Stimulated activated CD4-positive, alpha-beta T cell treated with anti-CD3 and anti-CD28 coated beads, Interleukin-1b, Interleukin-23, amount 100 ng/mL, for 48 hours (primary cell): ENCODE measurements at places on chromosomes 11 and 22.

- no peak for DNase-seq
Measured at GRCh38 chr22:32896891-32897290, 95.4 kb downstream of the TIMP3 start.

DNA sequence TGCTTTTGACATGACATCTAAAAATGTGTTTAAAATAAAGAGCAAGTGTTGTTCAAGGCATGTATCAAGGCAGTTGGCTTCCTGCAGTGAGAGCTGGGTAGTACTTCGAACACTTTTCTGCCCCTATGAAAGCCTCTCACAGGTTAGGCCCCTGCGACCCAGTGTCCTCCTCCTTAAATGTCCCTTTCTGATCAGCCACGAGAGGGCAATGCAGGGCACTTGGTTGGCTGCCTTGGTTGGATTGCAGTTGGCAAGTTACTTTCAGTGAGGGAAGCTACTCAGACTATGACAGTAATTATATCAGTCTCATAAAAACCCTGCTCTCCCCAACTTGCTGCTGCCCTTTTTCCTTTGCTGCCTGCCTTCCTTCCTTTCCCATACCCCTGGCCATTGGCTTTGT is 743.8 kb downstream of the NTM start:
- no peak for DNase-seq

DNA sequence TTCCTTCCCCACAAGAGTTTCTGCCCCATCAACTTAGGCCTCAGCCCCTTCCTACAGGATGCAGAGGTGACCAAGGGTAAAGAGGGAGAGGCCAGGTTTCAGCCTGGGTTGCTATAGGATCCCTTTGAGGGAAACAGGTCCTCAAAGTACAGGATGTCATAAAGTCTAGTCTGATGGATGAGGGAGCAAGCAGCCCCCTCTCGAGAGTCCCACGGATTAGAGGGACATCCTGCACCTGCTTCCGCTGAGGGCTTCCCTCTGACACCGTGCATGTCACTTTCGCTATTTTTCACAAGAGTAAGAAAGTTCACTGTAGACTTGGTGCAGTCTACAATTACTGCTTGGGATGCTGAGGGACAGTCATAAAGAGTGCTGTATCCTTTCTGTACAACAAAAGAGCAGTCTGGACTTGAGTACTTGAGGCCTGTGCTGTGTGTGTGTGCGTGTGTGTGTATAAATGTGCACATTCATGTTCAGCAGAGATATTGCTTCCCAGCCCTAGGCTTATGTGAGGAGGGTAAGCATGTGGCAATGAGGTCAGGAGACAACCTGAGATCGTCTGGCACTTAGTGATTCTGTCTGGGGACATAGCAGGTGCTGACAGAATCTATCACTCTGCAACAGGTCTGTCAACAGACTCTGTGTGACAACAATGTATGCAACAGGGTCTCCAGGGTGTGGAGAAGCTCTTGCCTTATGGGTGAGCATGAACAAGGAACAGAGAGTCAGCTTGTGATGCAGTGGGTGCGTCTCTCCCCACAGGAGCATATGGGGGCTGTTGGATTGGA is 18.0 kb upstream of the CHST1 start:
- no peak for DNase-seq

DNA sequence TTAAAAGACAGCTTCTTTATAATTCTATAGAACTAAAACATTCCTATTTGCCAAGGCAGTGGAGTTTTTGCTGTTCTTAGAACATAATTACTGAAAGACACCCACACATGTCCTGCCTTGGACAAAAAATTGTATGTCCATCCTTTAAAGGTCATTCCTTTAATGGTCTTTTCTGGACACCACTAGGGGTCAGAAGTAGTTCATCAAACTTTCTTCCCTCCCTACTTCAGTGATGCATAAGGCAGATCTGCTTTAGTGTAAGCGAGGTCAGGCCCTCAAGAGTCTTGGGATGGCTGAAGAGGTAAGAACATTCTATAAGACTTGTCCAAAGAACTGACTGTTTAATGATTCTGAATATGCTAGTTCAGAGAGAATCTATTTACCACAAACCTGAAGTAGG is 4.3 kb upstream of the OR51V1 start:
- DNase-seq = no peak

GRCh38 chr11:132049205-132049604 is 678.8 kb downstream of the NTM start:
- no peak for DNase-seq

GRCh38 chr11:15911377-15912044 is 444.8 kb downstream of the SOX6 start:
- no peak for DNase-seq

GRCh38 chr11:20289732-20290131 is 73.8 kb upstream of the HTATIP2 start:
- no peak for DNase-seq

DNA sequence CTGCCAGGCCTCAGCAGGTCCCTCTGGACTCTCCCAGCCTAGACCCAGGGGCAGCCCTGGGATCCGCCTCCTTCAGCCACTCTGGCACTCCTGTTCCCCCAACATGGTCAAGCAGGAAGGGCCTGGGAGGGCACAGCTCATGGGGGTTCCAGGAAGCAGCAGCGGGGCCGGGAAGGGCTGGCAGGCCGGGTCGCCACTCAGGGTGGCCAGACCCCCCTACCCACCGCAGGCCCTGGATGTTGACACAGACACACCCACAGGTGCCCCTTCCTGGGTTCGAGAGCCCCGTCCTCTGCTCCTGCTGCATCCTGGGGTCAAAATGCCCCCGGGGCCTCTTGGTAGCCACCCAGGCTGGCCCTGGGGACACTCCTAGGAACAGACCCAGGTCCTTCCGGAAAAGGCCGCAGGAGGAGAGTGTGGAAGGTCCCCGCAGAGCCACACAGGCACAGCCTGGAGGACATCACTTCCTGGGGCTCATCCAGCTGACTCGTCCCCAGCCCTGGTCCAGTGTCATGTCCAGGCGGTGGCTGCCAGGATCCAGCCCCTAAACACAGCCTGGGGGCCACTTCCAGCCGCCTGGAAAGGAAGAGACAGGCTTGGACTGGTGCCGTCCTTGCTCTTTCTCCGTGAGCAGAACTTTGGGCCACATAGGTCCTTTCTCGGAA is 6.8 kb upstream of the PIM3 start:
- no peak for DNase-seq

DNA sequence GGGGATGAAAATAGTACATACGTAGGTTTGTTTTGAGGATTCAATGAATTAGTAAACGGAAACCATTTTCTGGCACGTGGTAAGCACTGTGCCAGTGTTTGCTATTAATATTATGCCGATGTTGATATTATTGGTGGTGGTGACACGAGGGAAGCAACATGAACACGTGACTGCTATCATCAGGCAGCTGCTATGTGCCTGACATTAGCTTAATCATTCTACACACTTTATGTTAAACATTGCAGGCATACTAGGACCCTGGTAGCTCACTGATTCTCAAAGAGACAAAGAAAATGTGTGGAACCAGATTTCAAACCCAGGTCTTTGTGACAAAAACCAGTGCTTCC is 656 bp downstream of the SRRD start:
- no peak for DNase-seq

GRCh38 chr11:1854132-1854948 is 1.5 kb downstream of the LSP1 start:
- no peak for DNase-seq

GRCh38 chr22:46036558-46037408 is 59.8 kb upstream of the WNT7B start:
- peak; percentile 49 for DNase-seq

GRCh38 chr11:78100261-78100660 is 20.6 kb upstream of the NDUFC2 start:
- no peak for DNase-seq

DNA sequence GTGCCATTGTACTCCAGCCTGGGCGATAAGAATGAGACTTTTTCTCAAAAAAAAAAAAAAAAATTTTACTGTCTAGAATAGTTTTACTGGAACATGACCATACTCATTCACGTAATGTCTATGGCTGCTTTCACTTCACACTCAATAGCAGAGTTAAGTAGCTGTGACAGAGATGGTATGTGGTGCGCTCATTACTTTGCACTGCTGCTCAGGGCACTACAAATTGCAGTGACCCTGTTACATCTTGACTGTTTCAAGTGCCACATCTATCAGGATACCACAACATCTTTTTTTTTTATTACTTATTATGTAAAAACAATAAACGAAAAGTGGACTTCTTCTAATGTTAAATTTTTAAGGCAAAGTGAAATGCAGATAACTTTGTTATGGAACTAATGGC is 110.3 kb downstream of the ARHGAP20 start:
- no peak for DNase-seq

- no peak for DNase-seq
Measured at GRCh38 chr11:122342089-122342744, 226.2 kb upstream of the BLID start.

GRCh38 chr11:114397349-114397982 is 2.8 kb downstream of the C11orf71 start:
- no peak for DNase-seq

- no peak for DNase-seq
Measured at GRCh38 chr22:35071784-35072183, 5.8 kb downstream of the ISX start.
